ENCODE measurements at places on chromosomes 16 and 17. TPM values are rescaled to one million over a fixed set of nuclear protein-coding genes. Genes with fewer than 3 reads are reported as not detected.
A peak's percentile ranks its signal among the peaks of the same experiment; 100 is the strongest.

GRCh38 chr16:50323335-50324011, 45.3 kb downstream of the BRD7 start:
- peak overlapping the region; percentile 10 for H3K27ac ChIP-seq
- H3K27me3 ChIP-seq = no peaks in the 10 kb centered on the region
- H3K36me3 ChIP-seq = peaks cover 73% of the 10 kb centered on the region
- H3K4me3 ChIP-seq = no peak overlapping the region
- no peak for DNase-seq

GRCh38 chr17:1060991-1061390, 64.1 kb downstream of the TIMM22 start:
- no peaks in the 10 kb centered on the region for H3K4me1 ChIP-seq
- peaks cover 28% of the 10 kb centered on the region for H3K36me3 ChIP-seq
- no peak overlapping the region for H3K27ac ChIP-seq
- no peaks in the 10 kb centered on the region for H3K27me3 ChIP-seq
- DNase-seq = no peak
- H3K4me3 ChIP-seq = no peak overlapping the region

DNA sequence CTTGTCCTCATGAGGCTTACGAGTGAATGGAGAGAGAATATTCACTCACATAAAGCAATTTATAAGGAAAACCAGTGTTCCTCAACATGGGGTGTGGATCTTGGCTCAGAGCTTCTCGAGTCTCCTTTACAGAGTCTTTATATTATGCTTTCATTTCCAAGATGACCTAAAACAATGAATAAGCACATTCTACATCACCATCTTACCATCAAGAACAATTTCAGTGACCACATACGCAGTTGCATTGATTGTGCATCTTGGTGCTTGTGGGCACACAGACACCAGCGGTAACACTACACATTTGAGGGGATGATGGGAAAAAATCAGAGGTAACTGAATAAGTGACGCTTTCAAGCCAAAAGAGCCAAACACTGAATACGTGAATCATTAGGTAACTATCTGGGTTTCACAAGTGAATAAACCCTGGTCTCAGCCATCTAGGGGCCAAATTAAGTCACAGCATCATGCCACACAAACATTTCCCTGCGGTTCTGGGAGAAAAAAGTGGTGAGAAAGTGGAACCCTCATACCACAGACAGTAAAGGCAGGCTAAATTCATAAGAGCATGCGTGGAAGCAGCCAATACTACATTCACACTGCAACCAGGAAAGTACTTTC, 9.4 kb downstream of the CWC25 start:
- H3K4me3 ChIP-seq = no peak overlapping the region
- H3K27me3 ChIP-seq = no peaks in the 10 kb centered on the region
- no peak overlapping the region for H3K27ac ChIP-seq
- peaks cover 9% of the 10 kb centered on the region for H3K36me3 ChIP-seq

- DNase-seq = no peak
- H3K27ac ChIP-seq = no peak overlapping the region
- no peak overlapping the region for H3K4me3 ChIP-seq
- no peaks in the 10 kb centered on the region for H3K36me3 ChIP-seq
Observed at GRCh38 chr16:77761204-77761603, 27.2 kb upstream of the VAT1L start.

DNA sequence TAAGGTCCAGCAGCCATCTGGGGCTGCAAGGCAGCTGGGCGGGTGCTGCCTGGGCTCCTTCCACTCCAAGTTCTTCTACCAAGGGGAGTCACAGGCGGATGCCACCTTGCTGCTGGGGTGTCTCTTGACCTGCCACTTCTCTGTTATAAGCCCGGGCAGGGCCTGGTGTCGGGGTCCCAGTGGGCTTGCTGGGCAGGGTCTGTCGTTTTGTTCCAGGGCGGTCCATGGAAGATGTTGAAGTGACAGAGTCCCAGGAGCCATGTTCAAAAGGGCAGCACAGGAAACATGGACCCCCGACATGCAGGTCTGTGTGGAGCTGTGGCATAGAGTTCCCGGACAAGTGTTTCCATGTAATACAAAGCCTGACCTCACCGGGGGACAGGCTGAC, 91.1 kb downstream of the TNFRSF13B start:
- H3K27me3 ChIP-seq = no peaks in the 10 kb centered on the region
- H3K27ac ChIP-seq = no peak overlapping the region
- no peaks in the 10 kb centered on the region for H3K4me1 ChIP-seq
- no peaks in the 10 kb centered on the region for H3K36me3 ChIP-seq
- no peak for DNase-seq

The CDYL2 gene
- total RNA-seq = 6.6 TPM

The TSR1 gene
- total RNA-seq = 31.5 TPM

The SHISA9 gene
- 0.19 TPM for total RNA-seq

DNA sequence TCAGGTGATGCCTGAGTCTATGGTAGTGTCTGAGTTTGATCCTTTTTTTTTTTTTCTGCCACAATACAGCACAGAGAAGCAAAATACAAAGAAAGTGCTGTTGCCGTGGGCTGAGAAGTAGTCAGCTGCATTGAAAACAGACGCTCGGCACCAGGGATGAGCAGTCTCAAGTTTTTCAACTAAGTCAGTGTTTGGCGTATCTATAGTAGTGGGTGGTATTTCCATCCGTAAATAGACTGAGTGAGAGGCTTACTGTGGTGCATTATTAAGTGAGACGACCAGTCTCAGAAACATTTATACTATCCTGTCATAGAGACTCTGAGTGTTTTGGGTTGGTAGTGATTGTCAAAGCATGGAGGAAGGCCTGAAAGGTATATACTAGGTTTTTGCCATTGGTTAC, 221.3 kb downstream of the SNX29 start:
- DNase-seq = no peak
- H3K27ac ChIP-seq = no peak overlapping the region
- H3K36me3 ChIP-seq = peaks cover 41% of the 10 kb centered on the region
- no peak overlapping the region for H3K4me3 ChIP-seq
- H3K27me3 ChIP-seq = no peaks in the 10 kb centered on the region

The C1QTNF8 gene
- total RNA-seq = not detected

DNA sequence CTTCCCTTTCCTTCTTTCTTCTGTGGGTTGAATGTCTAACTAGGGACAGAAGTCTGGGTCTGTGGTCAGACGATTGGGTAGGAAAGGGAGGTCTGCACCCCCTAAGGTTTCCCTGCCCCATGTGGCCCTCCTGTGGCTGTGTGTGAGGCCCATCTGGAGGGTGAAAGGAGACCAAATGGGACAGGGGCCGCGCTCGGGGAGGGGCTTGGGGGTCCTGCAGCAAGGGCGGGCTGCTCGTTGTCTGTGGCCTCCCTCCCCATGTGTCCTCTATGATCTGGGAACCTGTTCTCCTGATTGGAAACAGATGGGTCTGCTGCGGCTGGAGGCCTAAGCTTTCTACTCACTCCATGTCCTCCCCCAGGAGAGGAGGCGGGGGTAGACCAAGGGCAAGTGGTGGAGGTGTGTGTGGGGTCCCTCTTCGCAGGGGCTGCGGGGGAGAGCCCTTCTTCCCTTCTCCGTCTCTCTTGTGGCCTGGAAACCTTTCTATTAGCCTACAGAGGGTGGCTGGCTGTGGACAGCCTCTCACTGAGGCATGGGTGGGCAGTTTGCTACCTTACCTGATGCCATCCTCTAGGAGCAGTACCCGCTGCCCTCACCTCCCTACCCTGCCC, 18.6 kb downstream of the IGFBP4 start:
- H3K27ac ChIP-seq = no peak overlapping the region
- DNase-seq = no peak
- H3K4me1 ChIP-seq = no peaks in the 10 kb centered on the region
- H3K4me3 ChIP-seq = no peak overlapping the region
- H3K27me3 ChIP-seq = peaks cover 3% of the 10 kb centered on the region

DNA sequence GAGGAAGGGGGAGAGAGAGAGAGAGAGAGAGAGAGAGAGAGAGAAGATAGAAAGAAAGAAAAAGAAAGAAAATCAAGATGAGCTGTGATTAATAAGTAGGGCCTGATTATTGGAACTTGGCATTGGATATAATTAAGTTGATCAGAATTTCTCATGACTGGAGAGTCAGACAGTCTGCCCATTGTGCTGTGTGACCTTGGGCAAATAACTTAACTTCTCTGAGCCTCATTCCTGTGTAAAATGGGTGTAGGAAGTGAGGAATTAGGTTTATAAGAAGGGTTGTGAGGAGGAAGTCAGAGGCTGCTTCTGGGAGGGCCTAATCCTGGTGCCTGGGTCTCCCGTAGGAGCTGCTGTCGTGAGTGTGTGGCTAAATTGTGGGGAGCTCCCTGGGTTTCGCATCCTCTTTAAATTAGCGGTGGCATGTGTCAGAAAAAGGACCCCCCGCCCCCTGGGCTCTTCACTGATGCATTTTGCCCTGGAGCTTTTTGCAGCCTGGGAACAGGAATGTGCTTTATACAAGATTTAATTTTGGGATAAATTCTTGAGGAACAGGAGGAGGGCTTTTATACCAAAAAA, 76.0 kb downstream of the CMIP start:
- H3K4me3 ChIP-seq = no peak overlapping the region
- no peaks in the 10 kb centered on the region for H3K27me3 ChIP-seq
- DNase-seq = no peak
- H3K36me3 ChIP-seq = peaks cover 13% of the 10 kb centered on the region
- no peak overlapping the region for H3K27ac ChIP-seq

Measured in B cell (primary cell).